ENCODE measurements at places on chromosomes 4 and X.
A peak's percentile ranks its signal among the peaks of the same experiment; 100 is the strongest.

- peak; percentile 63 for DNase-seq
Measured at GRCh38 chr4:76341063-76341462, 34.5 kb downstream of the STBD1 start.

GRCh38 chrX:71565474-71566041 is 12.7 kb upstream of the GCNA start:
- DNase-seq, result peak; percentile 5

GRCh38 chrX:32170481-32170880 is 1040.9 kb downstream of the DMD start:
- DNase-seq, result no peak

GRCh38 chr4:95898226-95898625 is 58.3 kb downstream of the PDHA2 start:
- no peak for DNase-seq

GRCh38 chrX:10512258-10512657 is 108.1 kb downstream of the MID1 start:
- peak; percentile 46 for DNase-seq

DNA sequence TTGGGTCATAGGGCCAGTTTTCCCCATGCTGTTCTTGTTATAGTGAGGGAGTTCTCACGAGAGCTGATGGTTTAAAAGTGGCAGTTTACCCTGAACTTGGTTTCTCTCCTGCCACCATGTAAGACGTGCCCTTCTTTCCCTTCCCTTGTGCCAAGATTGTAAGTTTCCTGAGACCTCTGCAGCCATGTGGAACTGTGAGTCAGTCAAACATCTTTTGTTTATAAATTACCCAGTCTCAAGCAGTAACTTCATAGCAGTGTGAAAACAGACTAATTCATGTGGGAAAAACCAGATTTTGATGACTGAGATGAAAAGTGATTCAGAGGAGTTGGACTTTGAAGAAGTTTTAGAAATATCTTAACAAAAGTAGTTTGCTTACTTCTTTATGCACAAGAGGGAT is 101.4 kb downstream of the ARHGAP10 start:
- DNase-seq, result no peak

DNA sequence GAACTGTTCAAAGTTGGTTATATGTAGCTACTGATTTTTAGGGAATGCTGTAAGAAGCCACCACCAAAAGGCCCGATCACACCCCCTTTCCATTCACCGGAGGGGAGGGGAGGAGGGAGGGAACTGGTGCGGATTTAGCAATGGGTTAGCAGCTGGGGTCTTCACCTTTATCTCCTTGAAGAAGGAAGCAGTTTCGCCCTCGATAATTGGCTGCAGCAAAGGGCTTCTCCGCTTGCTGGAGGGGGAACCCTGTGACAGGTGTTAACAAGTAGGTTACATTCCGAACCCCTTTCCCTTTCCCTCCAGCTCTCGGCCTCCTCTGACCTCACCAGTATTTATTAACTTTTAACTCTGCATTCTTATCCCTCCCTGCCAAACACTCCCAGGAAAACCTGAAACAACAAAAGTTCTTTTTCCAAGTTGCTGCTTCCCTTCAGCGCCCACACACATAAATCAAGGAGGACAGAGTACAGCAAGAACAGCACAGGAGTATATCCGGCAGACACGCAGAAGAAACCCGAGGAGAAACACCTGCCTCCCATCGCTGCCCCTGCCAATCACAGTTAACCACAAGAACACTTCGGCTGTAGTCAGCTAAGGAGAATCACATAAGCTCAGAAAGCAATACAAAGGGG is 39.8 kb upstream of the NAP1L5 start:
- DNase-seq, result no peak

DNA sequence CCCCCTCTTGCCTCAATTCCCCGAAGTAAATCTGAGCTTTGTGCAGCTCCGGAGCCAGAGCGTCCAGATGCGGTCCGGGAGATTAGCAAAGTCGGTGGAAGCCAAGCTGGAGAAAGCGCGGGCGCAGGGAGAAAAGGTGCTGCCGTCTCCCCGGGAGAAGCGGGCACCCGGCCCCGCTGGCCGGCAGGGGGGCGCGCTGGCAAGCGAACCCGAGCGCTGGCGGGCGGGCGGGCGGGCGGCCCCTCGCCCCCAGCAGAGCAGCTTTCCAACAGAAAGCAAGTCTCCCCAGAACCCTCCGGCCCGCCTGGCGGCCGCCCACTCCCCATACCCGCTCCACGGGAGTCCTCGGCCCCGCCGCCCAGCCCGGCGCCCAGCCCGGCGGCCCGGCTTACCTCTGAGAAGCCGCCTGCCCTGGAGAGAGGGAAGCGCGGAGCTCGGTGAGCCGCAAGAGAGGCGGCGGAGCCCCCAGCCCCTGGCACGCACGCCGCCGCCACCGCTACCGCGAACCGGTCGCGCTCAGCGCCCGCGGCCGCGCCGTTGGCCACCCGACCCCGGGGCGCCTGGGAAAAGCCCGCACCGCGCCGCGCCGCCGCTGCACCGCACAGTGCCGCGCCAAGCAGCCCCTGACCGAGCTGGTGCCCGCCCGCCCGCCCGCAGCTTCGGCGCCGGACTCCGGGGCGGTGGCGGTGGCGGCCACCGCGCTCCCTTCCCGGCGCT is 529 bp upstream of the CITED1 start:
- no peak for DNase-seq

DNA sequence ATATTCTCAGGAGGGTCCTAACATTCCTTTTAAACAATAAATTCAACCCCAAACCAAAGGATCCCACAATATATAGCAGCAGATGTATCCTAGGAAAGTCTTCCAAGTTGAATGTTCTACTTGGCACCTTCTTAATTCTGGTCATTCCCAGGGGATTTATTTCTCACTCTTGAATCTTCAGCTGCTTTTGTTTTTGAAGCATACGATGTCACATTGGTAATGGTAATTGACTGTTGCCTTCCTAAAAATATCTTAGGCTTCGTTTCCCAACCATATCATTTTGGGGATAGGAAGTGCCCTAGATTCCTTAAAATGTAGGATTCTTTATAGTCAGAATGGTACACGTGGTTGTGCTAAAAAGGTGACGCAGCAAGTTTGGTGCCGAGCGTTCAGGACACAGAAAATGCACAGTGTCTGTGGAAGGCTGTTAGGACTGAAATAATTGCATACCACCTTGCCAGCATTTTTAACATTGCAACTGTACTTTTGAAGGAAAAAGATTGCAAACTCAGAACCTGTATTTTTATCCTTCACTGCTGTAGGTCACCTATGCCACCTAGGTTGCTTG is 8.1 kb downstream of the SNX25 start:
- no peak for DNase-seq

DNA sequence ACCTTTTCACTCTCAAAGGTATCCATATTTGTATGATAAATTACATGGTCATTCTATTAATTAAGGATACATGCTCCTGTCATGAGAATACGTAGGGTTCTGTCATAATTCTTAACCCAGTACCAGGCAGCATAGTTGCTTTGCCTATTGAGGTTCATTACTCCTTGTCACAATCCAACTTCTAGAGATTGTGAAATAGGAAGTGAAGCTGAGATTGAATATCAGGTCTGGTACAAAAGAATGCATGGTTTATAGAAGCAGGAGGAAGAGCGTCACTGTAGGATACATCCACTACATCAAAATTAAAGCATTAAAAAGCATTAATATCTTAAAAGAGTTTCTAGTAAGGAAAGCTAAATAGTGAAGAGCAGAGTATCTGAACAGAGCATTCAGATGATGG is 647.0 kb downstream of the IQCM start:
- no peak for DNase-seq

DNA sequence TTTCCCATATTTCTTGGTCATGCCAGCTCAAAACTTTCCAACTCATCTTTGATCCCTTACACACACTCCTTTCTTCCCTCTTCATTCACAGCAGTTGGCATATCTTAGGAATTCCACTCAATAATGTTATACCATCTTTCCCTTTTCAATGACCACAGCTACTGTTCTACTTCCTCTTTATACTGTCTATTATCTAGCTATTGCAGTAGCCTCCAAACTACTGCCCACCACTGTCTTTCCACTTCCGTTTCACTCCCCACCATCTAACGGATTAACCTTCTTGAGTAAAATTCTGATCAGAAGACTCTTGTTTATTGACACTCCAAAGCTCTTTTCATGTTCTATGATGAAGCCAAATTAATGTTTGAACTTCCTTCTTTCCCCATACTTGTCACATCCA is 55.8 kb downstream of the ADAMTS3 start:
- DNase-seq, result no peak

GRCh38 chr4:144954230-144954629 is 143.8 kb downstream of the ANAPC10 start:
- no peak for DNase-seq

DNA sequence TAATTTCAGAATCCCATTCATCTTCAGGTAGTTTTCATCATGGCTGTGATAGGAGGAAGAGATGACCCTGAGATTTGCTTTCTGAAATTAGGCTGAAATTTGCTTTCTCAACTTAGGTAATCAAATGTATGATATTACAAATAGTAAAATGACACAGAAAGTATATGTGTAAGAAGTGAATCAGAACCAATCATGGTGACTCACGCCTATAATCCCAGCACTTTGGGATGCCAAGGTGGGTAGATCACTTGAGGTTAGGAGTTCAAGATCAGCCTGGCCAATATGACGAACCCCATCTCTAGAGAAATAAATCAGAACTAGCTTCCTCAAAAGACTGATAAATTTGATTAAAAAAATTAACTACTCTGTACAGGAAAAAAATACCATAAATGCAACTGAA is 555.4 kb downstream of the STPG2 start:
- no peak for DNase-seq

DNA sequence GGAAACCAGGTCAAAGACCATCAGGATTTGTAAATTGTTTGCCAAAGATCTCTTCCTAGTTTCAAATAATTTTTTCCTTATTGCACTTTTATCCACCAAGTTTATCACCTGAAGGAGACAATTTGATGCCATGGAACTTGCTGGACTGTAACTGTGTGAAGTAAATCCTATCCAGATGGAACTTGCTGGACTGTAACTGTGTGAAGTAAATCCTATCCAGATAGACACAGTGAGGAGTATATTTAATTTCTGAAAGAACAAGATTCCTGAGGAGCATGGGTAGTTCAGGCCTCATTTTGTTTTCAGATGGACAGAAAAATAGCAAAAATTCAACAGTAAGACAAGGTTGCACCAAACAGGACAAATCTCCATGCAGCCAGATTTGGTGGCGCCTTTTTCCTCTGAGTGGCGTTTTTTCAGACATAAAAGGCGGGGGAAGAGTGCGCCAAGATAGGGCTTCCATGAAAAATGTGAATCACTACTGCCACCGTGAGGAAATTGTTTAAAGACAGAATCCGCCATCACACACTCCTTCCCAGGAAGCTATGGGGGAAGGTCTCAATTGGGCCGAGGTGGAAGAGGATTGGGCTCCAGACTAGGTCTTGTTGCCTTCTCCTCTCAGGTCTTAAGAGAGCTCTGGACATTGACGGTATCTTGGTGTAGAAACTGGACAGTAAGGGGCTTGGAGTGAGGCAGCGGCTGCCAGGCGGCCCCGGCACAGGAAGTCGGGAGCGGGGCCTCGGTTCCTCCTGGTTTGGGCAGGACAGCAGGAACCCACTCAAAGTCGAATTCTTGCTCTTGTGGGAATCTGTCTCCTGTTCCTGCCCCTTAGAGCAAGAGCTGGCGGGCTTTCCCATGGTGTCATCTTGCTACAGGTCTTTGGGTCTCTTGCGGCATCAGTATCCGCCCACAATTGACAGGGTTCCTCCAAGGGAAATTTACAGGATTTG is 234.7 kb downstream of the OR13H1 start:
- no peak for DNase-seq

DNA sequence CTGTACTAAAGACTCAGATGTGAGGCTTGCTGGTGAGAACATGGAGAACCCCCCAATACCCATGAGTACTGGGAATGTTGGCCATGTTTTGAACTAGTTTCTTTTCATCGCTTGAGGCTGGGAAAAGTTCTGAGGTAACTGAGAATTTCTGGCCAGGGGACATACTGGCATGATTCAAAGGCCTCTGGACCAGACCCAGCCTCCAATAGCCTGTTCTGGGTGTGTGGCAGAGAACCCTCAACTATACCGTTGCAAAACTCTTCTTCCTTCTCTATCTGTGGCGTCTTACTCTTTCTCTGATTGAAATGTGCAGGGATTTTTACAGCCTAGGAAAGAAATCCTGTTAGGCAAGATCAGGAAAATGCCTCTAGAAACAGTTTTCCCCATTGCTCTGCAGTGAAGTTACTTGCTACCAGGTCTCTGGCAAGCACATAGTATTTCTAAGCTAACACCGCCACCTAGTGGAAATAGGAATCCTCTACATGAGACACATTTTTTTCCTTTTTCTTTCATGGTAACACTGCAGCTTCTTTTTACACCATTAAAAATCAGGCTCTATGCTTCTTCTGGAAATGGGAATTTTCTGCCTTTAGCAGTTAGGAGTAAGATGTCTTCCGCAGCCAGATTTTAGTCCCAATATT is 170.7 kb upstream of the ZCCHC13 start:
- DNase-seq, result peak; percentile 55

DNA sequence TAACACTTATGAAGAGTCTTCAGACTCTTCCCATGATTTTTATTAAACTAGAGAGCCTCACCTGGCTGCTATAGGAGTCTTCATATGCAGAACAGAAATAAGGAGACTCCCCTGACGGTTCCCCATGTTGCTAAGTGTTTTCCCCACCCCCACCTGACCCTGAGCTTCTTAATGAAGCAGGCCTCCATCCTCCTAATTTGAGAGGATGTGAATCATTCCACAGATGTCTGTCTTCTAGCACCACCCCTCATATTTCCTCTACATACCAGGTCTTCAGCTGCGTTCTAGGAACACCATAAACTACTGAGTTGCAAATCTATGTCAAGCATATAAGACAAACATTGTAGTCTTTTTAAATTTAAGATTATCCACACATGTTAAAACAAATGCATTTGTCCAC is 36.9 kb downstream of the RP2 start:
- no peak for DNase-seq

GRCh38 chrX:107773206-107773605 is 2.4 kb downstream of the TSC22D3 start:
- DNase-seq, result no peak

GRCh38 chr4:10688846-10689245 is 4.3 kb upstream of the CLNK start:
- DNase-seq, result no peak

DNA sequence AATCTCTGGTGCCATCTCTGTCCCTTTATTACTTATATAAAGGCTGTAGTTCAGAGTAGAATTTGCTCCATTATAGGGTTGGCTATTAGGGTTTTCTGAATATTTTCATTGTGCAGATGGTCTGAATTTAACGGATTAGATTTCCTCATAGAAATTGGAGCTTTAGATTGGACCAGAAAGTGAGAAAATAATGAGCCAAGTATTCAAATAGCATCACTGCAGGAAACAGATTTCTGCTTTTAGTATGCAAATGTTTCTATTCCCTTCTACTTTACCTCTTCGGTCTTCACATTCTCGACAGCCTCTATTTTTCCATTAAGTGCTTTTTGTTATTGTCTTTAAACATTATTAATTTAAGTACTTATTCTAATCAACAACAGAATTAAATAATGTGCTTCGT is 55.4 kb downstream of the TRIM2 start:
- DNase-seq, result no peak

GRCh38 chrX:4239650-4240540 is 526.4 kb upstream of the PRKX start:
- no peak for DNase-seq

GRCh38 chr4:159429693-159430035 is 326.8 kb downstream of the RAPGEF2 start:
- no peak for DNase-seq
